ENCODE measurements at places on chromosomes 5 and 9.

- DNase-seq = no peak
Measured at GRCh38 chr5:68086857-68087256, 128.7 kb upstream of the PIK3R1 start.

- DNase-seq = no peak
Measured at GRCh38 chr9:116447934-116448333, 239.2 kb upstream of the TRIM32 start.

DNA sequence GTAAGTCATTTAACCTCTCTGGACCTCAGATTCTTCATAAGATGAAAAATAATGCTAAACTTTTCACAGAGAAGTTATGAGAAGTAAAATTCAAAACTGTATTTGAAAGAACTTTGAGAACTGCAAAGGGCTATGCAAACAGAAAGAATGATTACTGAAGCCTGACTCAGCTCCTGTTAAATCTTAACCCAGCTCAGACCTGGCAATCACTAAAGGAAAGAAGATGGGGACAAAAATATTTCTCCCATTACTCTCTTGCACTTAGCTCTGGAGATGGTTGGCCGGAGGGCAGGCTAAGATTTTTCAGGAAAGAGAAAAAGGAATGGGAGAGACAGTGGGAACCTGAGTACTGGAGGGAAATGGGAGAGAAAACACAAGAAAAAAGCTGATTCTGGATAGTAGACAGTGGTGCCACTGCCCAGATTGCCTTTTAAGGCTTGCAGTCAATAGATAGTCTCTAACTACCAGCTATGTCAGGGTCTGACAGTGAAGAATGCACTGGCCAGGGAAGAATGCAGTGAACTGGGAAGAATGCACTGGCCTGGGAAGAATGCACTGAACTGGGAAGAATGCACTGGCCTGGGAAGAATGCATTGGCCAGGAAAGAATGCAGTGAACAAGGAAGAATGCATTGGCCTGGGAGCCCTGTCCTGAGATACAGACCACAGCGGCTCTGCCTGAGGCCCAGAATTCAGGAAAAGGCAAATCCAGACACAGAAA lies 25.2 kb upstream of the CEMIP2 start:
- no peak for DNase-seq

DNA sequence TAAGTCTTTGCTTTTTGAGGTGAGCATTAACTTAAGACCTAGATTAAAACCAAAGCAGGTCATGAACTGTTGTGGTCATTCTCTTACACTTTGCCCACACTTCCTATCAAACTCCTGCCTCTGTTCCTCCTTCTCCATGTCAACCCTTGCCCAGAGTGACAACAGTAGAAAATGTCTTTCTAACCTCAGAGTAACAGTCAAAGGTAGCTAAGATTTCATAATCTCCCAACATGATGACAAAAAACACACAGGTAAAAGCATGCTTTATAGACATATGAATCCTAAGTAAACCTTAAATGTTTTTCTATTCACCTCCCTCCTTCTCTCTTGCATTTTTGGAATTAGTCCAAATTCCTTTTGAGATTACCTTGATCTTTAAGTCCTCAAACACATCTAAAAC lies 422.3 kb downstream of the SPATA31D1 start:
- no peak for DNase-seq

GRCh38 chr5:150460781-150461180 lies 11.2 kb upstream of the RPS14 start:
- no peak for DNase-seq

GRCh38 chr9:90966031-90966290 lies 164.3 kb downstream of the SYK start:
- no peak for DNase-seq

DNA sequence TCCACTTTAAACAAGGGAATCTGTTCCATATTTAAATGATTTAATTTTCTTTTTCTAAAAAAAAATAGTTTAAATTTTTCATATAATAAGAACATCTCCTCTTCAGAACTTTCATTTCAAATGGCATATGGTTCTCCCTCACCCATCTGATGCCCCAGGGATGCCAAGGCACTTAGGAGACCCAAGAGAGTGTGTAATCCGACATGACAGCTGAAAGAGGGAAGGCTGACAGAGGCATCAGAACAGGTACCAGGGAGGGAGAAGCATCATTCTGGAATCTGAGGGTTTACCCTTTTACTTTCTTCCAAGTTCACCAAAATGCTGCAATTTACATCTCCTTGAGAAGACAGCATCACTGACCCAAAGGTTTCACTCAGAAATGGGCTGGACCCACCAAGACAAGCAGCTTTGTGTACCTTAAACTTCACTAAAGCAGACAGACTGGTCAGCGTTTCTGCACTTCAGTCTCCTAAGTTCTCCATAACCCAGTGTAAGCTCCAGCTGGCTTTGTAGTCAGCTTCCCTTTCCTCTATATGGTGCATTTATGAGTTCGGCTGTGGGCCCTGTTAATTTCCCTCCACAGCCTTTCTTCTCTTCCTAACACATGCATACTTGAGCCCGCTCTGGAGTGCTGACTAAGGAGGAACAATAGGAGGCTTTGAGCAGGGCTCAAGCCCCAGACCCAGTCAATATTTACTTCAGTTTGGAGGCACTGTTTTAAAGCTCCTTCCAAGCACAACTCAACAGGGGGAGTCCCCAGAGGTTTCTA lies 17.7 kb downstream of the EFNA5 start:
- no peak for DNase-seq

GRCh38 chr9:3177936-3178335 lies 334.0 kb upstream of the PUM3 start:
- no peak for DNase-seq

GRCh38 chr9:15361737-15362136 lies 54.7 kb upstream of the TTC39B start:
- no peak for DNase-seq

- no peak for DNase-seq
Measured at GRCh38 chr5:82861701-82862100, 215.5 kb downstream of the TMEM167A start.

DNA sequence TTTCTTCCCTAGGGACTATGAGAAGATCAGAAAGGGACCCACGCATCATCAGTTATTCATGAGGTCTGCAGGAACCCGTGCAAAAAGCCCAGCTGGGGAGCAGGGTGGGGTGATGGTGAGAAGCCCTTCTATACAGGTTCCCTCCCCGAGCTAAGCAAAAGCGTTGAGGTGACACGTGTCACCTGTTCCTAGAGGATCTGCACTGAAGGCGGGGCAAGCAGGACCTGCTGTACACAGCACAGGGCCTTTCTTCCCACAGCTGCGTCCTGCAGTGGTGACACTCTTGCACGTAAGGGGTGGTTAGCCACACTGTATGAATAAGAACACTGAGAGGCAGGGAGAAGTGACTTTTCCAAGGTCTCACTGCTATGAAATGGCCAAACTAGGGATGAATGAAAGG lies 37.2 kb upstream of the SH3PXD2B start:
- DNase-seq = peak; percentile 28

- no peak for DNase-seq
Measured at GRCh38 chr5:160245506-160246086, 16.3 kb downstream of the FABP6 start.

GRCh38 chr5:27876071-27876470 lies 837.7 kb upstream of the CDH9 start:
- DNase-seq = no peak

DNA sequence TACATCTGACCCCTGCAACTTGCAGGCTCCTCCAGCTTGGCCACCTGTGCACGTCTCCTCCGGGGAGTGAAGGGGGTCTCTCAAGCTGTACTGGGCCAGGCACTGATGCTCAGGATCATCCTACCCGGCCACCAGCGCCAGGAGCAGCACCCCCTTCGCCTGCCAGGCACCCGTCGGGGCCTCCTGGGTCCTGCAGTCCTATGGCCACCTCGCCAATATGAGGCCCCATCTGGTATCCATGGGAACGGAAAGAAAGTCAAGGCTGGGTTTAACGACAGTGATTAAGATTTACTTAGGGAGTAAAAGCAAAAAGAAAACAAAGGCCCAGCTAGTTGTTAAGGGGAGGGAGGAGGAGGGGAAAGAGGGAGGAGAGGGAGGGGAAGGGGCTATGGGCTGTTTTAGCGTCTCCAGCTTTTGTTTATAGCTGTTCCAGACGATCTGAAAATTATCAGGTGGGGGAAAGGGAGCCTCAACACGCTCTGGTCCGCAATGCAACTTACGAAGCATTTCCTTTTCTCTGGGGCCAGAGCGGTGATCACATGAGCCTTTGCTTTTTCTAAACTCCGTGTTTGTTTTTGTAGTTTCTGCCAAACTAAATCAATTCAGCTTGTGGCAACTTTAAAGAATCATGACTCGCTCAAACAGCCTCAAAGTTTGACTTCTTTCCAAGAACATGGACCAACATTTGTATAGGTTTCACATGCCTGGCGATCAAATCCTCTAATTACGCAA lies 132.4 kb downstream of the ROR2 start:
- no peak for DNase-seq

GRCh38 chr9:106019039-106019680 lies 324.8 kb downstream of the TMEM38B start:
- no peak for DNase-seq

DNA sequence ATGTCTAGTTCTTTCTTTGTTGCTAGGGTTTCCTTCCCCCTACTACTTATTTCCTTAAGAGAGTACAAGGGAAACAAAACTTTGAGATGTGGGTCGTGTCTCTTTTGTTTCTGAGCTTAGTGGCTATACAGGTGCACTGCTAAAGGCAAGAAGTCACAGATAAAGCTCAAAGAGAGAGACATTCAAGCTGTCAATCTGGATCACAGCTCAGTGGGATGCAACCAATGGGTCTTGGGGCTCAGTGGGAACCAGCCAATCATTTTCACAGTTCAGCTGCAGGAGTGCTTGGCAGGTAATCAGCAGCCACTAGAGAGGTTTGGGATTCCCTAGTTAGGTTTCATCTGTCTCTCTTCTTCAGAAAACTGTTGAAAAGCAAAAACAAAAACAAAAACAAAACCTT lies 135.4 kb upstream of the SGCD start:
- no peak for DNase-seq

GRCh38 chr5:93421987-93422401 lies 159.0 kb downstream of the NR2F1-AS1 start:
- DNase-seq = no peak

DNA sequence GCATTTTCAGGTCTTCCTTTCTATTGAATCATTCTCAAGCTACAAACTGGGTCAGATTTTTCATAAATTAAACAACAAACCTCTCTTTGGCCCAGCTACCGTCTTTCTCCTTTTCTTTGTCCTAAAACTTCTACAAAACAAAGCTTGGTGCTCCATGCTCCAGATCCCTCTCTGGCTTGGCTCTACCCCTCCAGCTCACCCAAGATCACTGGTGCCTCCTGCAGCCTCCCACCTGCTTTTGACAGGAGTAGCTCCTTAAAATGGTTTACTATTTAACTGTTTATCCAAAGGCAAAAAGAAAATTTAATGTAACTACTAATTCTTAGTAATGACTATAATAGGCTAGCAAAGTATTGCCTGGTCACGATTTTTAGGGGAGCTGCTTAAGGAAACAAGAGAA lies 10.7 kb upstream of the SERINC5 start:
- DNase-seq = no peak

DNA sequence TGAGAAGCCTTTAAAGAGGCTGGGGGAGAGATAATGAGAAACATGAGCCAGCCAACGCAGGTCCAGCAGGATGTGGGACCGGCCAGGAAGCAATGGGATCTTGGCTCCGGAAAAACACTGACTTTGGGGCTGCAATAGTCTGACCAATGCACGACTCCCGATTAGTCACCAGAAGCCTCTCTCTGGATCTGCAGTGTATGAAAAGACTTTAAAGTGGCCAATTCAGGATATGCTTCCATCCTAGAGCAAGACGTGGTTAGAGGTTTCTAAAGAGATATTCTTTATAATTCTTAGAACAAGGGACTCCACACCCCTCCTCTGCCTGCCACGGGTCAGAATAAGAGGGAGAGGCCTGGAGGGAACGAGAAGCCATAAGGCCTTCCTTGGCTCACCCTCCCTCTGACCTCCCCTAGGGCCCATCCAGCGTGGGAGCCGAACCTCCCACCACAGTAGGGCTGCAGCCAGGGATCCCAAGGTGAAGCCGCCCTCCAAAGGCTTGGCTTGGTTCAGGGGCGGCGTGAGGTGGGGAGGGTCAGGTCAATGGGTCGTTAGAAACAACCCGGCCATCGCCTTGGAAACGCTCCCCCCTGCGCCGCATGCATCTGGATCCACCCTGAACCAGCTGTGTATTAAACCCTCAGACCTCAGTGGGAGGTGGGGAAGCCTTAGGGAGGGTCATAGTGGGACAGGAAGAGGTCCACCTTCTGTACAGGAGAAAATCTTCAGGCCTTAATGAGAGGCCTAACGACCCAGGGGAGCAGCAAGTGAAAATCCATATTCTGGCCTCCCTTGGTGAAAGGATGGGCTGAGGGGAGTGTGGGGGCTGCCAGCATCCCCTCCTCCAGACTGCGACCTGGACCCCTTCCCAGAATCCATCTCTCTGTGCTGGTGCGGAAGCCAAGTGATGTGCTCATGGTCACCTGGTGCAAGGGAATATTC lies 11.1 kb downstream of the FGF1 start:
- no peak for DNase-seq

- DNase-seq = no peak
Measured at GRCh38 chr9:76433406-76433805, 25.6 kb upstream of the GCNT1 start.

- no peak for DNase-seq
Measured at GRCh38 chr5:103059525-103059924, 60.4 kb downstream of the GIN1 start.

GRCh38 chr9:123753669-123754258 lies 176.2 kb downstream of the DENND1A start:
- DNase-seq = no peak

GRCh38 chr5:119341452-119342349 lies 14.1 kb upstream of the TNFAIP8 start:
- DNase-seq = peak; percentile 88

DNA sequence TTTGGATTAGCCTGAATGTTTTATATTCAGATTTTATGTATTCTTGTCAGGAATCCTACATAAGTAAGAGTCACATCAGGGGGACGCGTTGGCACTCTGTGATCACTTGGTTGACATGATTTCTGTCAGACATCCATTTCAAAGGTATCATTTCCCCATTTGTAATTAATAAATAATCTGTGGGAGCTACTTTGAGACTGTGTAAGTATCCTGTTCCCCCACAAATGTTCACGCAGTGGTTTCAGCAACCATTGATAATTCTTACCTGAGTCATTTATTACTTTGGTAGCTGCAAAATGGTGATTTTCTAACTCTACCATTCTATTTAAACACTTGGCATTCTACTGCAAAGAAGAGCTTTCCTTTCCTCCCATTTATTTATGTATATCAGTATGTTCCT lies 56.9 kb upstream of the TBC1D2 start:
- DNase-seq = no peak

- DNase-seq = no peak
Measured at GRCh38 chr9:18060269-18060934, 413.6 kb upstream of the ADAMTSL1 start.

GRCh38 chr5:29822521-29822920 lies 1371.0 kb upstream of the CDH6 start:
- DNase-seq = no peak

GRCh38 chr5:147661541-147661940 lies 121.0 kb downstream of the JAKMIP2 start:
- DNase-seq = no peak
